IgD-negative memory B cell (primary cell): ENCODE measurements at places on chromosomes 6 and 20. TPM values are rescaled to one million over a fixed set of nuclear protein-coding genes. Genes with fewer than 3 reads are reported as not detected.

Gene DUSP15
- polyA plus RNA-seq, result not detected

Gene RGS17
- 0.05 TPM for polyA plus RNA-seq

Gene SIRPD
- not detected for polyA plus RNA-seq

Gene DBNDD2
- polyA plus RNA-seq, result not detected

Gene TMC2
- polyA plus RNA-seq, result not detected
